ENCODE measurements at places on chromosomes 7 and 10.

GRCh38 chr10:104406715-104407650, 53.4 kb downstream of the CFAP58 start:
- DNase-seq = no peak

GRCh38 chr10:114566064-114566463, 92.0 kb downstream of the ABLIM1 start:
- no peak for DNase-seq

DNA sequence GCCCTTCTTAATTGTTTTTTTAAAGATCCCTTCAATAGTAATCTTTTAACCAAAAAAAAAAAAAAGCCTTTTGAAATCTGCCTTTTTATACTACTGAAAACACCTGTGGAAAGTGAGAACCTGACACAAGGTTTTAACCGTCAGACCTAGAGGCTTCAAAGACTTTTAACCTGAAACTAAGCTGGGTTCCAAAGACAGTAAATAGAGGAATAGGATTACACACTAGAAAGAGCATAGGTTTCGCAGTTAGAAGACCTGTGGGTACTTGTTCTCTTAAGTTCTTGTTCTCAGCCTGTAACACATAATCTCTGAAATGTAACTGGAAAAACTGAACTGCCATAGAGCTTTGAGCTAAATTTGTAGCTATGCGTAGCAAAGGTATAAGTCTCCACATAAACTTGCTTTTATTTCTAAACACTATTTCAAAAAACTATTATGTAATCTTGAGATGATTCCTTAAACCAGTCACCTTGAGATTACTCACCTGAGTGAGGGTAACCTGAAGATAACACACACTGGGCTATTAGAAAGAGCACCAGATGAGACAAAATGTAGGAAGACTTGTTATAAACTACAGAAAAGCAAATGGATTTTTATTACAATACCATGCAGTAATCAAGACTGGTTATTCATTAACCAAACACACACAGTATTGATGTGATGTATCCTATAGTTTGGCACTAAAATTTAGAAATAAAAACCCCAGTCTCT, 196.6 kb upstream of the FRMD4A start:
- no peak for DNase-seq

DNA sequence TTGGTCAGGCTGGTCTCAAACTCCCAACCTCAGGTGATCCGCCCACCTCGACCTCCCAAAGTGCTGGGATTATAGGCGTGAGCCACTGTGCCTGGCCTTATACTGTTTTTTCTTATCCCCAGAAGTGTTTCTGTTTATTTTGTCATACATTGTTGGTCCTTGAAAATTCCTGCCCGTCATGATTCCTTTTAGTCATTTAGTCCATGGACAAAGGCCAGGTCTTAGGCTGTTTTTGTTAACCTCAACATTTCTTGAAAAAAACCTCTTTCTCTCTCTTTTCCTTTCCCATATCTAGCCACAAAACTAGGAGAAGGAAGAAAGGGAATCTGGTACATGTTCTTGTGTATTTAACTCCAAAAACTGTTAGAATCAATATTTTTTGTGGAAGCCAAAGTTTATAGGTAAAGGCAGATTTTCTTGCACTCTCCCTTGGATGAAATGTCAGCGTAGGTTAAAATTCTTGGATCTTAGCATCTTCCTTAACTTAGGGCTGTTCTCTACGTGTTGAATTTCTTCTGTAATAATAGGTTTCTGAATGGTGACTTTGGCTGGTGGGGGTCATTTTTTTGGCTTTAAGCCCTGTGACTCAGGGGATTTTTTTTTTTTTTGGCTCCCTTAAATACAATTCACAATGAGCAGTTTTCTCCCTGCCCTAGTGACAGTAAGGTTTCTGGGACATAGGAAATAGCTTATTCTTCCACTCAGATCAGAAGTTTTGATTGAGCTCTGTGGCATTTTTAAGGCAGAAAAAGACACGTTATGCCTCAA, 500.8 kb downstream of the AUTS2 start:
- no peak for DNase-seq
